ENCODE measurements at places on chromosomes 16 and 17. TPM values are rescaled to one million over a fixed set of nuclear protein-coding genes. Genes with fewer than 3 reads are reported as not detected.

Gene VMO1
- polyA plus RNA-seq = 0.57 TPM

GRCh38 chr17:41567317-41567716 lies 4.5 kb downstream of the KRT9 start:
- no peak for DNase-seq

DNA sequence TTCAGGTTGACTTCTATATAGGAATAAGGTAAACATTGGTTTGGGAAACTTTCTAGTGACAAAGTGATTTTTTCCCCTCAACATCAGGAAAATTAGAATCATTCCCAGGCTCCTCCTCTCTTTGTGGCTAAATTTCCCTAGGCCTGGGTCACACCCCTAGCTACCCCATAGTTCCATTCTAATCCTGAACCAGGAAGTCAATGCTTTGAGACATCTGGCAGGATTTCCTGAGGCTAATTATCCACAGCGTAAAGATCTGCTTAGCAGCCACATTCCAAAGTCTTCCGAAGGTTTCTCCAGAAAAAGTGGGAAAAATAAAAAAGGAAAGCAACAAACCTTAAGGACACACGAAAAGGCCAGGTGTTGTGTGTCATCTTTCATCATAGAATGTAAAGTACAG lies 60.3 kb upstream of the CORO6 start:
- no peak for DNase-seq

DNA sequence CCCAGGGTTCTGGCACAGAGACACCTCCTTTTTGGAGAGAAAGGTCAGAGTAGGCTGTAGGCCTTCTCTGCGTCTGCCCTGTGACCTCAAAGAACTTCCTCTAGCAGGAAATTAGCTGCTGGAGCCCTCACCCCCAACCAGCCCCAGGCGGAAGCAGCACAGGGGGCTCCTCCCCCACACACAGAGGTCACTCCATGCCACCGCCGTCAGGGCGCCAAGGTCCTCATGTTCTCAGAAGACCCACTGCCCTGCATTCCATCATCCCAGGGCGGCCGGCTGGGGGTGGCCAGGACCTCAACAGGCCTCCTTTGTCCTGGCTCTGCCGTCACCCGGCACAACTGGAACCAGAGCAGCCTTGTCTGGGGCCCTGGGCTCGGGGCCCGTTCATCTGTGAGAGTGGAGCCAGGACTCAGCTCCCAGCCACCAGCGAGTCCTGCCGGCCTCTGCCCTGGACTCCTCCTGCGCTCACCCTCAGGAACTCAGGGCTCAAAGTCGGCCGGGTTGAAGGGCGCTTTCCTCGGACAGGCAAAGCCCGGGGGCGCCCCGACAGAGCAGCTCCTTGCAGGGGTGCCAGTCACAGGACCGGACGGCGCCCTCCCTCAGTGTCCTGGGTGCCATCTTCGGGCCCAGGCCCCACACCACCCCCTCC lies 1.2 kb downstream of the TMC6 start:
- peak; percentile 75 for DNase-seq

DNA sequence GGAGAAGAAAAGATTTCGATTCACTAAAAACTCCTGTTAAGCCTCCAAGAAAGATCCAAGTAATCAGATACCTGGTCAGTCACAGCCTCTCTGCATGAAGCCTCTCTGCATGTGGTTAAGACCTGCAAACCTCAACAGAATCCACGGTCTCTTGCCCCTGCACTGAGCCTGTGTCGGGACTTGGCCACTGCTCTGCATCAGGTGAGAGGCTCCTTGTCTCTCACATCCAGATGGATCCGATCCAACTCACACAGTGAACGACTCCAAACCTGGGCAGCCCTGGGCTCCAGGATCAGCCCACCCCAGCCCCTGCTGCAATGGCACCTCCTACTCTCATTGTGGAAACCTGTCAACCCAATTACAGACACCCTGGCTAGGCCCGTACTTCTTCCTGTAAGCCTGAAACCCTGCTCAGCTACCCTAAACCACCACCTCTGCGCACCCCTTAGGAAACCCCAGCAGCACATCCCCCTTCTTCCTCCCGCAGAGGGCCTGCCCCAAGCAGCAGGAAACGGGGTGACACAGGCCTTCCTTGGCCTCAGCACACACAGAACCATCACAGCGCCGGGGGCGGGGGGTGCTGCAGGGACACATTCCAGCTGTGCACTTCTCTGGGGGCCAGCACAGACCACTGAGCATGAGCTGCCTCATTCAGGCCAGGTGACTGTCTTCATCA lies 129.5 kb downstream of the ANKRD11 start:
- DNase-seq = peak; percentile 77

- DNase-seq = no peak
Observed at GRCh38 chr16:76232704-76233103, 44.5 kb upstream of the CNTNAP4 start.

DNA sequence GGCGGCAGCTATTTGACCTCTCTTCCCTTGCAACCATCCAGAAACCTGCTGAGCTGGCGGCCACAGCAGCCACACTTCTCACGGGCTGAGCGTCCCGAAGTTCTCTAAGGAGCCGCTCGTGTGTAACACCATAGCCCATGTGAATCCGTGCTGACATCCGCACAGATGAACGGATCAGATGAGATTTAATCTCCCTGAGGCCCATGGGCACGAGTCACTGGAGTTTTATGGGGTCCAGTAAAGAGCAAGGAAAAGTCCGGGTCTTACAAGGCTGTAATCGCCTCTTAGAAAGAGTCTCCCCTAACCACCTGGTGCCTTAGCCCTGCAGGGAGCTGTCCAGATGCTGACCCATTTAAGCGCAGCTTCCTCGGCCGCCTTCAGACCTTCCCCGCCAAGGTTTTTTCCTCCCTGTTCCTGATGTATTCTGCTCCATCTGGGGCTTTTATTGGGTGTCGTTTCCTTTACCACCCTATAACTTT lies 5.5 kb upstream of the CACNG5 start:
- no peak for DNase-seq

- no peak for DNase-seq
Observed at GRCh38 chr17:50260501-50260911, 13.8 kb upstream of the TMEM92 start.

GRCh38 chr17:36723459-36724025 lies 122.2 kb downstream of the MRM1 start:
- DNase-seq = peak; percentile 17

DNA sequence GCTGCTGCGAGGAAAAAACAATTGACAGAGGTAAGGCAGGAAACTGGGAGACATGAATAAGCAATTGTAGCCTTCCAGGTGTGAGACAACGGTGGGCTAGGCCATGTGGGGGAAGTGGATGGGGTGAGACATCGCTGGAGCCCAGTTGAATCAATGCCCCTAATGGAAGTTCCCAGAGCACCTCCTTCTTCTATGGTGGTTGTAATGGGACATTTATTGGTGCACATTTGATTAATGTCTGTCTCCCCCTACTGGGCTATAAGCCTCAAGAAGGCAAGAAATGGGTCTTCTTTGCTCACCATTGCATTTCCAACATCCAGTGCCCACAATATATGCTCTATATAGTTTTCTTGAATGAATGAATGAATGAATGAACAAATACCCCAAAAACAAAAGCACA lies 22.7 kb upstream of the CD300E start:
- DNase-seq = peak; percentile 60

Gene FBXW10
- polyA plus RNA-seq = not detected

Gene C17orf107
- polyA plus RNA-seq = 9.4 TPM

DNA sequence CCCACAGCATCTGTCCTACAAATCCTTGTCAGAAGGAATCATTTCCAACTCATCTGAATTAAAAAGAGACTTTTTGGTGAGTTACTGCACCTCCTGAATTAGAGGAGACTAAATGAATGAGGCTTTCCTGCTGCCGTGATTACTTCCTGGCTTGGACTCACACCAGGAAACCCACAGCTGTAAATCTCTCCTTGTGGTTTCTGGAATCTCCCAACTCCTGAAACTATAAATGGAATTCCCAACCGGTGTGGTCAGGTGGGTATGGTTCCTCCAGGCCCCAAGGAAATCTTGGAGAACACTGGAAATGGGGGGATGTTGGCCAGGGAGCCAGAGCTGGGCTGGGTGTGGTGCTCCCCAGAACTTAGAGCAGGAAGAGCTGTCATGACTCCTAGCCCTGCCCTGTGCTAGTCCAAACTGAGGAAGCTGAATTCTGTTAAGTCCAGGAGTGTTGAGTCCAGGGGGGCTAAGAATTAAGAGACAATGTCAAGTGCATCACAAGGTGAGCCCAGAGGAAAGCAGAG lies 216.4 kb downstream of the GSG1L start:
- DNase-seq = no peak

Gene LRRC36
- 1.5 TPM for polyA plus RNA-seq

- peak; percentile 73 for DNase-seq
Observed at GRCh38 chr16:3149630-3150345, 15.0 kb downstream of the ZNF213 start.

DNA sequence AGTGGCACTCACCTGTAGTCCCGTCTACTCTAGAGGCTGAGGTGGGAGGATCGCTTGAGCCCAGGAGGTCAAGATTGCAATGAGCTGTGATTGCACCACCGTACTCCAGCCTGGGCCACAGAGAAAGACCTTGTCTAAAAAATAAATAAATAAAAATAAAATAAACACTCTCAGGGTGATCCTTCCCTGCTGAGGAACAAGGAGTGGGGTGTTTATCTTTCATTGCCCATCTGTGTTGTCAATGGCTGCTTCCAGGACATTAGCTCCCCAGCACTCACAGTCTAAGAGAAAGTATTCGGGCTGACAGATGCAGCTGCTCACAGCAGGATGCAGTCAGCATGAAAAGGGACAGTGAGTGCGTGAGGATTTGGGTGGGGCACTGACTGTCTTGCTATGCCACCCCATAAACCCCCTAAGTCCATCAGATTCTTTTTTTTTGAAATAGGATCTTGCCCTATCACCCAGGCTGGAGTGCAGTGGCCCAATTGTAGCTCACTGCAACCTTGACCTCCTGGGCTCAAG lies 31.3 kb upstream of the RBBP6 start:
- no peak for DNase-seq

DNA sequence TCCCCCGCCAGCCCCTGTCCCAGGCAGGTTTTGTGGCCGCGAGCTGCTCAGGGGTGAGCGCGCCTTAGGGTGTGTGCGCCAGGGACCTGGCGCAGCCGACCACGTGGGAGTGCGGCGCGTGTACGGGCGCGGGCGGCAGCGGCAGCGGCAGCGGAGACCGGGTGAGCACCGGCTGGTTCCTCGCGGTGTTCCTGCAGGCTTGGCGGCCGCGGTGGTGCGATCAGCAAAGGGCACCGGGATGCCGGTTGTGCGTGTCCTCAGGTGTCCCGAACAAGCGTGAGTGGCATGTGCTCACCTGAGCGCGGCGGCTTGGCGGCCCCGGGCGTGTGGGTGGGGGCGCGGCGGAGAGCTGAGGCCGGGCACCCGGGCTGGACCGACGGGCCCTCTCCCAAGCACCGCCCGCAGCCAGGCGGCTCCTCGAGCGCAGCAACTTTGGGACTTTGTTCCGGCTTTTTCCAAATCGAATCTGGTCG lies 381 bp upstream of the HSD11B2 start:
- DNase-seq = peak; percentile 65
